KG1 (cell line): ENCODE measurements at places on chromosomes 5 and 9.

- DNase-seq = no peak
These were observed 3.8 kb upstream of the DMRT3 start for GRCh38 chr9:972501-973294.

GRCh38 chr9:131833906-131834305 is 94.0 kb upstream of the RAPGEF1 start:
- no peak for DNase-seq

GRCh38 chr9:33291901-33292300 is 1.6 kb downstream of the NFX1 start:
- no peak for DNase-seq

DNA sequence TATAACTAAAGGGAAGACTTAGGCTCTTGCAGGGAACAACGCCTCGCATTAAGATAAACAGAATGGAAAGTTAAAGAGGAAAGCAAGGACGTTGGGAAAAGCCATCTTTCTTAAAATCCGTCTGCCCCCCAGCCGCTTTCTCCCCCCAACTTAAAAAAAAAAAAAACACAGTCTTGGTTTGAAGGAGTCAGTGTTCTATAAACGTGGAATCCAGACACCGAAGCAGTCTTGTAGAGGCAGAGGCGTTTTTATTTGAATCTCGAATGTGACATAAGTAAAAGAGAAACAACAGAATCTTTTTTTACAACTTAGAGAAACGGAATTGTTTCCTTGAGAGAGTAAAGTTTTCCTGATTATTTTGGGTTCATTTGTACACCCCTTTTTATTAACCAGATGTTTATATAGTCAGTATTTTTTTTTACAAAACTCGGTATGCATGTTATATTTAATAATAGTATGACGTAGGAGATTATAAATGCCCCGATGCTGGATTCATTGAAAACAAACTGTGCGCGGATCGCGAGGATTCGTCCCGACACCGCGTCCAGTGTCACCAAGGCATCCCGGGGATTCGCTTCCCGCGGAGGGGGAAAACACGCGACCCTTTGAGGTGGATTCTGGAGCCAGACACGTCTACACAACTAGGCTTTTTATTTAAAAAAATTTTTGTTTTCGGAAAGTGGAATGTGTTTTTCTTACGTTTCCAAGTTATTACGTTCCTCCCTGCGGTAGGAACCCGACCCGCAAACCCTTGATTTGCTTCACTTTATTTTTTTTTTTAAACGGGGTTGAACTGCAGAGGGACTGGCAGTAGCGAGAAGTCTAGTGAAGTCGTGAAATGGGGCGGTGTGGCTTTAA is 6.7 kb downstream of the PTCH1 start:
- no peak for DNase-seq

- DNase-seq = no peak
These were observed 42.7 kb downstream of the NCS1 start for GRCh38 chr9:130214776-130215340.

- DNase-seq = no peak
These were observed 98.0 kb upstream of the TSLP start for GRCh38 chr5:110973510-110973909.

- no peak for DNase-seq
These were observed 3.0 kb upstream of the CTSV start for GRCh38 chr9:97041898-97042297.

DNA sequence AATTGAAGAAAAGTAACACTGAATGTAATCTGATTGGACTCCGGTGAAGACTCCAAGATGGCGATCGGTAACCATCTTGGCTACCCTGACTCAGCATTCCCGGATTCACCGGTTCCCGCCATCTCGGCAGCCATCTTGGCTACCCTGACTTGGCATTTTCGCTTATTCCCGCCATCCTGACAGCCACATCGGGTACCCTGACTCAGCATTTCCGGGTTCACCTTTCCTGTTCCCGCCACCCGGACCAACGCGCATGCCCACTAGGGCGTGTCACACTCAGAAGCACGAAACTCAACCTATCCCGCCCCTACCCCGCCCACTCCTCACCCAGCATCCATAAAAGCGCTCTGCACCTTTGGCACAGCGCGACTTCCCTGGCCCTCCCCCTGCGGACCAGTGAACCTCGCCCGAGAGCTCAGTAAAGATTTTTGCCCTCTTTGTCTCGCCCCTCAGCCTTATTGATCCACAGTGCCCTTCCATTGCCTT is 17.2 kb downstream of the SPTLC1 start:
- DNase-seq = no peak

GRCh38 chr5:84445049-84445685 is 60.5 kb upstream of the EDIL3 start:
- DNase-seq = no peak

DNA sequence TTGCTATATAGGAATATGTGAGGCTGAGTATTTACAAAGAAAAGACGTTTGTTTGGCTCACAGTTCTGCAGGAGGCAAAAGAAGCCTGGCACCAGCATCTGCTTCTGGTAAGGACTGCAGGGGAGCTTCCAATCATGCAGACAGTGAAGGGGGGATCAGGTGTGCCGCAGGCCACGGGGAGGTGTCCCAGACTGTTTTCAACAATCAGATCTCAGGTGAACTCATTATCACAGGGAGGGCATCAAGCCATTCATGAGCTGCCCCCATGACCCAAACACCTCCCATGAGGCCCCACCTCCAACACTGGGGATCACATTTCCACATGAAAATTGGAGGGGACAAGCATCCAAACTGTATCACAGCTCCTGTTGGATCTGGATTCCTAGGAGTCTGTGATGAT is 30.4 kb upstream of the TRIM14 start:
- DNase-seq = no peak

DNA sequence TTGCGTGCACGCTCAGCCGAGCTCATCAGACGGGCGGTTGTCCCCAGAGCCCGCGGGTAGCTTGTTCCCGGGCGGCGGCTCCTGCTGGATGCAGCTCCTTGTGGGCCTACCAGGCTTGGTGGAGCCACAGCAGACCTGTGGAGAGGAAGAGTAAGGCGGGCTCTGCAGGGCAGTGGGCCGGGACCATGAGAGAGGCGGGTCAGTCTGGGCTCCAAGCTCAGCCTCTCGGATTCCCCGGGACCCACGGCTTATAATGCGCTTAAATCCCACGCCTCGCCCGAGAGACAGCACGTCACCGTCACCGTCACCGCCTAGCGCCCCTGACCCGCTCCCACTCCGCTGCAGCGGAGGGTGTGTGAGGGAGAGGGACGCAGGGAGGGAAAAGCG is 1.9 kb upstream of the ANKRD18A start:
- no peak for DNase-seq

- no peak for DNase-seq
These were observed 192.4 kb downstream of the GAS1 start for GRCh38 chr9:86754581-86755560.

- no peak for DNase-seq
These were observed 361.9 kb downstream of the ARHGEF28 start for GRCh38 chr5:73987915-73988314.

DNA sequence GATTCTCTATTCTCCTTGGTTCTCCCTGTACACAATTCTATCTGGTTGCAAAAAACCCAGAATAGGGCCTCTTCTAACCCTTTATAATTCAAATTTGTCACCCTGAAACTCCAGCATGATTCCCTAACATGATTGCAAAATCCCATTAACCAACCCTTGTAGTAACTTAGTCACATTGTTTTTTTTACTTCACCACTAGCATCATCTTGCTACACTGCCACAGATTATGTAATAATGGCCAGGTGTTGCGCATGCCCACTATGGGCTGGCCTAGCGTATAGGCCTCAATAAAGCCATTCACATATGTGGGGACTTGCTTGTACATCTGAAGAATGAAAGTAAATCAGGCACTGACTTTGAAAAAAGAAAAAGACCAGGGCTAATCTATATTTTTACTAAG is 25.7 kb downstream of the FAM170A start:
- DNase-seq = no peak

- DNase-seq = no peak
These were observed 622 bp upstream of the ISL1 start for GRCh38 chr5:51382521-51383130.

DNA sequence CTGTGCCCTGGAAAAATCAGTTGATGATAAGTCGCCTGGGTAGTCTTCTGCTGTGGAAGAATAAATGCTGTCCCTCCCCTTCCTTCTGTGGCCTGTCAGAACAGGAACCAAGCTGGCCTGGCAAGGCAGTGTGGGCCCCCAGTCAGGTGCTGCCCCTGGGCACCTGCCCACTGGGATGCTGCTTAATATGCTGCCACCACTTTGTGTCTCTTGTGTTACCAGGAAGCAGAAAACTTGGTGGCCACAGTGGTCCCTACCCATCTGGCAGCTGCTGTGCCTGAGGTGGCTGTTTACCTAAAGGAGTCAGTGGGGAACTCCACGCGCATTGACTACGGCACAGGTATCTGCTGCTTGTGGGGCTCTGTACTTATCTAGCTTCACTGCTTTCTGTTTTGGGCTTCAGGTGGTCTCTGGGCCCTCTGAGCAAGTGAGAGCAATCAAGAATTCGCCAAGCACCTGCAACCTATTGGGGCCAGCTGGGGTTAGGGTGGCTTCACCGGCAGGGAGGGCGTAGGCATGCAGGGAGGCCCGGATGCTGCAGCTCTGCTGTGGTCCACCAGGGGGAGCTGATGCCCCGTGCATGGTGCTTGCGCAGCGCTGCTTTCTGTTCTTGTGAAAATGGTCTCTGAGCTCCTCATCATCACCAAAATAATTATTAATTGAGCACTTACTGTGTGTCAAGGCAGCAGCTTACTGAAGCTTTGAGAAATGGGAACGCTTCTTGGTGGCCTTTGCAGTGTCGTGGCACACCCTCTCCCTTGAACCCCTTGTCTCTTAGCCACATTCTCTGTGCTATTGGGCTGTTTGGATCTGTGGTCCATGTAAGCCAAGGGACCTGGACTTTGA is 20.3 kb downstream of the PTPA start:
- peak; percentile 45 for DNase-seq

GRCh38 chr5:154376481-154376880 is 69.3 kb upstream of the SAP30L start:
- DNase-seq = no peak

- no peak for DNase-seq
These were observed 50.6 kb downstream of the LHX2 start for GRCh38 chr9:124062172-124062571.

DNA sequence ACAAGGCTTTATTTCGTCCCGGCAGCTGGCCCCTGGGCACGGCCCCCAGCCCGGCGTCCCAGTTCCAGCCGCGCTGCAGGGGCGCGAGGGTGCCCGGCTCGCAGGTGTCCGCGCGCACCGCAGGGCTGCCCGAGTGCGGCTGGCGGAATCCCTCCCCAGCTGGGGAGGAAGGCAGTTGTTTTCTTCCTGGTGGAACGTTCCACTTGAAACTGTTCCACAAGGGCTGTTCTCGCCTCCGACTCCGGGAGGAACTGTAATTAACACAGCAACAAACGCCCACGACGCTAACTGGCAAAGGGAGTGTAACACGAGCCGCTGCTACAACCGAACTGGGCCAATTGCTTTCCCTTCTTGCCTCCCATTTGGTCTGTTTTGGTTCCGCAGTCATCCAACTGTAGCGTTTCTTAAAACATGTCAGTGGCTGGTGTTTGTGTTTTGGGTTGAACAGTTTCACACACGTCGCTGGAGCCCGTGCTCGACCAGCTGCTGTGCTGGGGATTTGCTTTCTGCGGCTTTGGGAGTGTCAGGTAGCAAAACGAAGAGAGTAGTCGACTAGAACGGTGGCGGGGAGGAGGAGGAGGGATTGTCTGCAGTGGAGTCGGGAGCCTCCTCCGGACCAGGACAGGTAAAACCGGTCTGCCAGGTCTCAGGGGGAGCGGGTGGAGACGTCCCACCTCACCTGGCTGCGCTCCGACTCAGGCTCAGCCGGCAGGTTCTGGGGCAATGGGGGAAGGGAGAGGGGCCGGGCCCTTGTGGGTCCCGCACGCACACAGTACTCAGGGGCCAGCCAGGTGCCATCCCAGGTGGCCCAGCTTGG is 131.6 kb upstream of the NIPBL start:
- DNase-seq = peak; percentile 22

DNA sequence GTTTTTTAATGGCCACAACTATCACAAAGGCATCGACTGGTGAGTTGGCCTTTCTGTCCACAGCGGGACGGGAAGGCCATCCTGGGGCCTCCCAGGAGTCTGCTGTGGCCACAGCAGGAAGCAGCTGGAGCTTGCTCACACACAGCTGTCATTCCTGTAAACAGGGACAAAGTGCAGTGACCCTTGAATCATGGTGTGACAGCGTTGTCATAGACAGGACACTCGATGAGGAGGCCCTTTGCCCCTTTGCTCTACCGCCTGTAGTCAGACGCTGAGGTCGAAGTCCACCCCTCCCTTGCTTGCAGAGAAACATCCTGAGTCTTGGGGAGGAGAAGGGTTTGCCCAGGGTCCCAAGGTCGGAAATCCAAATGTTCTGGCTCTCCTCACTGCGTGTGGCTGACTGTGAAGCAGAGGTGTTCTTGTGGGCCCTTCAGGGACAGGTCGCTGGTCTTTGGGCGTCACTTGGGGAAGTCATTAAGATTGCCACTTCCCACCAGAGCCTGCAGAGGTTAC is 35.1 kb downstream of the NDST1 start:
- no peak for DNase-seq

GRCh38 chr5:58403822-58404433 is 56.0 kb downstream of the PLK2 start:
- DNase-seq = no peak

DNA sequence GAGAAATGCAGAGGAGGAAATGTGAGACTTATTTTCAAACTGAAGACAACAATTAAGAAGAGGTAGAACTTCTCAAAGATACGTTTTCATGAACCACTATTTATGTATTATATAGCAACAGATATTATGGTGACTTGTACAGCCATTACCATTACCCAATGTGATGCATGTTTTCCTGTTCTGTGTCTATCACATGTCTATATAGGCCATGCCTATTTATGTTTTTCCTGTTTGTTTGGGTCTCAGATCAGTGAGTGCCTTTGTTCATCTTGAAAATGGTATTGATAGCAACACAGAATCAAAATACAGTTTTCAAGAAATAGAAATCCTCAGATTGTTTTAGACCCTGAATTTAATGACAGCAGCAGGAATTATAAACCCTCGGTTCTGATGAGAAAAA is 44.0 kb downstream of the DAPK1 start:
- DNase-seq = no peak

DNA sequence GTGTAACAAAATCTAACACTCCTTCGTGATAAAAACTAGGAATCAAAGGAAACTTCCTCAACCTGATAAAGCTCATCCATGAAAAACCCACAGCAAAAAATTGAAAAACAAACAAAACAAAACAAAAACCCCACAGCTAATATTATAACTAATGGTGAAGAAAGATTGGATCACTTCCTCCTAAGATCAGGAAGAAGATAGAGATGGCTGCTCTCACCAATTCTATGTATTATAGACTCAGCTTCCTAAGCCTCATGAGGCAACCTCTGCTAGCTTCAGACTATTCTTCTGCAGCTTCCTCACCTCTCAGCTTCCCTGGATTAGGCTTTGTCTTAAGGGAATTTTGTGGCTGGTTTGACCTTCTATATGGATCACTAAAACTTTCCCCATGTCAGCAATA is 40.1 kb downstream of the PHAX start:
- DNase-seq = no peak
